H1 (cell line): ENCODE measurements at places on chromosomes 6 and 20. TPM values are rescaled to one million over a fixed set of nuclear protein-coding genes. Genes with fewer than 3 reads are reported as not detected.

The RIPPLY2 gene
- total RNA-seq, result 0.74 and 1.9 TPM in 2 replicates

The PLG gene
- not detected in 2 replicates for total RNA-seq

The C20orf144 gene
- total RNA-seq, result 0.23 and 0.24 TPM in 2 replicates

GRCh38 chr6:16805243-16805950, 44.1 kb upstream of the ATXN1 start:
- no peak for DNase-seq

The CST4 gene
- not detected in 2 replicates for total RNA-seq
